ENCODE measurements at places on chromosomes 11 and 22. TPM values are rescaled to one million over a fixed set of nuclear protein-coding genes. Genes with fewer than 3 reads are reported as not detected.
A peak's percentile ranks its signal among the peaks of the same experiment; 100 is the strongest.

The ROBO4 gene
- total RNA-seq: 0.97 TPM

GRCh38 chr22:50044485-50045118, 13.5 kb downstream of the TTLL8 start:
- DNase-seq: no peak

DNA sequence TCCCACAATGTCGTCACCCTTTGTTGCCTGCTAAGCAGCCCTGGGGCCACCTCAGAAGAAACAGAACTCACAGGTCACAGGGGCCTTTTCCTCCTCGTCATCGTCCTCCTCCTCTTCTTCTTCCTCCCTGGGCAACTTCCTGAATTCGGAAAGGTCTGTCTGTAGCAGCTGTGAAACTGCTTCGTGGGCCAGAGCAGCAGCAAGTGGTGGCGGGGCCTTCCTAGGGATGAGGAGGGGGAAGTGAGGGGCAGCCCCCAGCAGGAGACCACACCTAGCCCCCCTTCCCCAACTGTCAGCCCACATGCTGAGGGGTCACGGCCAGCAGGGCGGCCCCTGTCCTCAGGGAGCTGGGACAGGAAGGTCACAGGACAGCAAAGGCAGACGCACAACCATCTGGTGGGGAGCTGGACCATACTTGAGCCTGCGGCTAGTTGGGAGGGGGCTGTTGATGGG, 13.2 kb downstream of the PPM1F start:
- no peak for DNase-seq

DNA sequence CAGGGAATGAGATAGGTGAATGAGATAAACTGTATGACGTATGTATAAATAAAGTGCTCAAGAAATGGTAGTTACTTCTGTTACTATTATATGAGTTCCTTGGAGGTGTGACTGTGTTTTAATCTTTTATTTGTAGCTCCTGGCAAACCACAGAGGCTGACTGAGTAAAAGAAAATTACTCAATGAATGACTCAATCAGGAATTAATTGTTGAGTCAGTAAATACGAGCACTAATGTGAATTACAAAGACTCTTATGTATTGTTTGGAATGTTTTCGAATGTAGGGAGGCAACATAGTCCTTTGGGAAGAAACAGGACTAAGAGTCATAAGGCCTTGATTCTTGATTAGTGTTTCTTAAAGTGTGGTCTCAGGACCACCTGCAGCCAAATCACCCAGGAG, 51.1 kb upstream of the BLID start:
- DNase-seq: peak; percentile 26

The HBG2 gene
- total RNA-seq: not detected

GRCh38 chr22:37378642-37379058, 48.6 kb downstream of the ELFN2 start:
- DNase-seq: no peak

The NDUFV1 gene
- total RNA-seq: 308 TPM
